Fibroblast of skin of left quadriceps (primary cell): ENCODE measurements at places on chromosomes 16 and 17.

DNA sequence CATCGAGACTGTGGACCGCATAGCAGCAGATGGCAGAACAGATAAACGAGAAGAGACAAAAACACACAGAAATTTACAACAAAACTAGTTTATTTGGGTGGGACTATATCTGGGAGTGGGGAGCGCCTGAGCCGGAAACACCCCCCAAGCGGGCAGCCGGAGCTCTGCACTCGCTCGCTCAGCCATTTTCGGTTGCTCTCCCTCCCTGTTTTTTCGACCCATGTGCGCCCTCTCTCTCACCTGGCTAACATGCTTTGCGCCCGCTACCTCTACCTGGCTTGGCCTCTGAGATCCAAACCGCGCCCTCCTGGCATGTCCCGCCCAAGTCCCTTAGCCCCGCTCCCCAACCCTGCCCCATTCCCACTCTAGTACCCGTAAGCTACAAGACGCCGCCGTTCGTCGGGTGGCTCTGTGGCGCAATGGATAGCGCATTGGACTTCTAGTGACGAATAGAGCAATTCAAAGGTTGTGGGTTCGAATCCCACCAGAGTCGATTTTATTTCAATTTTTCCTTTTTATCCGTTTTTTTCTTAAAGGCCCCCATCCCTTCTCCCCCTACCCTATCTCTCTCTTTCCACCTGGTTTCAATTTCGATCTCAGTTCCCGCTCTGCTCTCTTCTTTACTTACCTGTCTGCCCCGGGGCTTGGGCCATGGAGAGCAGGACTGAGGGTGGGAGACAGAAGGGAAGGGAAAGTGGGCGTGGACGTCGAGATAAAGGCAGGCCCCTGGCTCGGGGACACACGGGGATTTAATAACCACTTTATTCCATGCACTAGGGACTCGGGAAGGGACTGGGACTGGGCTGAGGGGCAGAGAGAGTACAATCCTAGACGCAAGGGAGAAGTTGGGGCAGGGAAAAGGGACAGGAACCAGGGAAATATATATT is 2.4 kb upstream of the ALOXE3 start:
- DNase-seq = peak; percentile 50

GRCh38 chr17:45431531-45432404 is 902 bp downstream of the ARHGAP27 start:
- DNase-seq = no peak

- no peak for DNase-seq
Measured at GRCh38 chr17:40696651-40697072, 6.9 kb downstream of the KRT24 start.

DNA sequence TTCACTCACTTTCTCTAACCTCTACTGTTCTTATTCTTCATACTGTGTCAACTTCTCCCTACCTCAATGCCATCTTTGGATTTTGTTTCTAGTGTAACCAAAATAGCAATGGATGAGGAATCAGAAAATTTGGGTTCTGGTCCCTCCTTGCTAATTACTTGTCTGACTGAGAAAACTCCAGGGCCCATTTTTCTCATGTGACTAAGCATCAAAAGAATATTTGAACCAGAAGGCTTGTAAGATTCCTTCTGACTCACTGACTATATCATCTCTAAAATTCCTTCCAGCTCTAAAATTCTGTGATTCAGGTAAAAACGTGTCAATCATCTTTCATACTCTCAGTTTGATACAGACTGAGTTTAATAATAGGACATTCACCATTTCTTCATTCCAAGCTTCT is 57.9 kb downstream of the BRIP1 start:
- peak; percentile 43 for DNase-seq

GRCh38 chr17:57856792-57857620 is 7.2 kb upstream of the MRPS23 start:
- DNase-seq = no peak

GRCh38 chr17:36884495-36885152 is 52.7 kb upstream of the LHX1 start:
- no peak for DNase-seq

DNA sequence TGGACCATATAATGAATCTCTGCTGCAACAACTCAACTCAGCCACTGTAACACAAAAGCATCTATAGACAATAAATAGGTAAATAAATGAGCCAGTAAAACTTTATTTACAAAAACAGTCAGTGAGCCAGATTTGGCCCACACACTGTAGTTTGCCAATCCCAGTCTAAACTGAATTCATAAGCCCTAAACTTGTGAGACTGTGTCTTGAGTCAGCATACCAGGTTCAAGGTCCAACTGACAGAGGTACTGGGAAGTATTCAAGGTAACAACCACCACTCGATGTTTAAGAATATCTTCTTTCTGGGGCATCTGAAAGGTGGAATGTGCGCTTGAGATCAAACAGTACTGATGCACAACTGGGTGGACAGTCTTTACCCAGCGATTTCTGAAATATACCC is 94.2 kb downstream of the HELZ start:
- DNase-seq = no peak

DNA sequence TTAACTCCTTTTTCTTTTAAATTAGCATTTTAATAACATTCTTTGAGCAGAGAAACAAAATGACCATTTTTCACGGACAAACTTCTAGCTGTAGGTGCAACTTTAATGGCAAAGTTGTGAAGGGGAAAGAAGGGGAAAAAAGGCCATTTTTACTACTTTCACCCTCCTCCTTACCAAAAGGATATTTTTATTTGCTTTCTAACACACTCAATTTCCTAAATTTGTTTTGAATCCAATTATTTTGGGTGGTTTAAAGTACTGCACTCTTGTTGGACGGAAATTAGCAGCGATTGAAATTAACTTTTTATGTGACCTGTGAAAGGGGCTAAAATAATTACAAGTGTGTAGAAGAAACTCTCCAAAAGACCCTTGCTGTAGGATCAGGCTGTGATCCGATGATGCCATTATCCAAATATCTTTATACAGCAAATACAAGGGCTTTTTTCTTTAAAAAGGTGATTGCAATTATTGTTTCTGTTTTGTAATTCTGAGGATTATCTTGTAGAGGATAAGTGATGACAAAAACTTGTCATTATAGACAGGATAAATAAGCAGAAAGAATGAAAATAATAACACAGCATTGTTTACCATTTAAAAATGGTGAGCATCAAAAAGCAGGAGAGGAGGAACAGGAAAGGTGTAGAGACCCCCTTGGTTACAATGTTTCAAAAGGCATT is 42.4 kb downstream of the SNX11 start:
- no peak for DNase-seq

GRCh38 chr17:81183807-81184206 is 17.8 kb upstream of the AATK start:
- no peak for DNase-seq

DNA sequence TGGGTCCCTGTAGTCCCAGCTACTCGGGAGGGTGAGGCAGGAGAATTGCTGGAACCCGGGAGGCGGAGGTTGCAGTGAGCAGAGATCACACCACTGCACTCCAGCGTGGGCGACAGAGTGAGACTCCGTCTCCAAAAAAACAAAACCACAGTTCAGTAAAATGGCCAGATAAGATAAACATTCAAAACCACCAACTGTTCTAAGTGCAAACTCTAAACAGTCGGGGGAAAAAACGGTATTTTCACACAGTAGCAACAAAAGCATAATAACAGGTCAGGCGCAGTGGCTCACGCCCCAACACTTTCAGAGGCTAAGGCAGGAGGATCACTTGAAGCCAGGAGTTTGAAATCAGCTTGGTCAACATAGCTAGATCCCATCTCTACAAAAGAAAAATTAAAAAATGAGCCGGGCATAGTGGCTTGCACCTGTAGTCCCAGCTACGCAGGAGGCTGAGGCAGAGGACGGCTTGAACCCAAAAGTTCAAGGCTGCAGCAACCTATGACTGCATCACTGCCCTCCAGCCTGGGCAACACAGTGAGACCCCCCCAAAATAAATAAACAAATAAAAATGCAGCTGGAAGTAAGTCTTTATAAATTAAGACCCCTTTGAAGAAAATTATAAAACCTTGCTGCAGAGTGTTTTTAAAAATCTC is 10.8 kb upstream of the HASPIN start:
- DNase-seq = no peak

GRCh38 chr17:56184650-56185049 is 31.4 kb downstream of the ANKFN1 start:
- DNase-seq = no peak

- DNase-seq = no peak
Measured at GRCh38 chr16:49597796-49598195, 224.2 kb downstream of the C16orf78 start.

DNA sequence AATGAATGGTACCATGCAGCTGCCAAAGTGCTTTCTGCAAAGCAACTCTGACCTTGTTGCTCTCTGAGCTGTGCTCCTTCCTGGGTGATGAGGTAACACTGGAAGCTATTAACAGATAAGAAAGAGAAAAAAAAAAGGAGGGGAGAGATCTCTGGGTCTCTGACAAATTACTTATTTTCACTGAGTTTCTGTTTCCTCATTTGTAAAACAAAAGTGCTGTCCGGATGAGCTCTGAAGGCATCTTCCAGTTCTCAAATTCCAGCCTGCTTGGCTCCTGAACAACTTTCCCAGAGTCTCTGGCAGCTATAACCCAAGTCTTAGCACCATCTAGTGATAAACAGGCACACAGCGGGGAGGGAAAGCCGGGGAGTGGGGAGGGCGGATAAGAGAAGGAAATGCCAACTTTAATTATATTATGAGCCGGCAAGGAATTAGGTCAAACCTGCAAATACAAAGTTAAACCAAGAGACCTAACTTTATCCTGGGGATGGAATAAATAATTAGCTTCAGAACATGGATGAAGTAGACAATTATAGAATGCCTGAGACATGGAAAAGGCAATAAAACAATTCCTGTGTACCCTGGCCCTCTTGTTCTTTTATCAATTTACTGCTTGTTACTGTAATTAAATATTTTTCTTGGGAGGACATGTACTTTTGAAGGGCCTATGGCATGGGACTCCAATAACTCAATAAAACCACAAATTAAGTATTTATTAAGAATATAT is 61.3 kb upstream of the KIFC3 start:
- DNase-seq = peak; percentile 51

GRCh38 chr16:81567987-81568748 is 123.6 kb downstream of the CMIP start:
- no peak for DNase-seq

- no peak for DNase-seq
Measured at GRCh38 chr16:84582958-84583516, 34.8 kb downstream of the COTL1 start.

GRCh38 chr17:68403122-68403521 is 54.2 kb downstream of the WIPI1 start:
- DNase-seq = no peak

- DNase-seq = no peak
Measured at GRCh38 chr17:68185820-68186219, 62.0 kb upstream of the AMZ2 start.

GRCh38 chr16:46618516-46618915 is 2.7 kb downstream of the SHCBP1 start:
- DNase-seq = no peak

DNA sequence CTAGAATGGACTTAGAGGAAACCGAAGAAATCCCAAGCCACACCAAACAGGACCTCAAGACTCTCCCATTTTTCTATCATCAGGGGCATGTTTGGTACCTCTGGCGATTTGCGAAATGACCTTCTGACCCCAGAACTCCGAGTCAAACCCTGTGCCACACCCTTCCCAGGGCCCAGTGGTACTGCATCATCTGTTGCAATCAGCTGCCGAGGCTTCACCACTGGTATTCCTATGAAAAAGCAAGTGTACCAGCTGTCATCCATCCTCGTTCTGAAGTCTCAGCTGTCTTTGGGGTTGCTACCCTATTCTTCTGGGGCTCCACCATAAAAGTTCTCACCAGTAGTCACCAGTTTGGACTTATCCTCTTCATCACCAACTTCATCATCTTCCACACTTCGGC is 2.3 kb upstream of the RSKR start:
- DNase-seq = no peak

DNA sequence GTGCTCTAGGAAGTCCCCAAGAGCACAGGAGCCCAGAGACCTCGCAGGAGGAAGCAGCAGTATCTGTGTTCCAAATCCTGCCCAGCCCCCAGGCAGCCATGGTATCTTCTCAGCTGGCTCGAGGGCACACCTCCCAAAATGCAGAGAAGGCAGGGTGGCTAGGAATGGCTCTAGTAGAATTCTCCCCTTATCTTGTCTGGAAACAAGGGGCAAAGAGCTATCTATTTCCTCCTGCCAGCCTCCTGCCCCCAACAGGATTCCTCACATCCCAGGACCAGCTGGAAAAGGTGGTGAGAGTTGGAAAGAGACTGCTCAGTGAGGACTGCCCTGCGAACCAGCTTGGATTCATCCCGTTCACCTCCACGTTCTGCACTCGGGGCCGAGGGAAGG is 8.6 kb upstream of the TSPOAP1 start:
- DNase-seq = no peak

DNA sequence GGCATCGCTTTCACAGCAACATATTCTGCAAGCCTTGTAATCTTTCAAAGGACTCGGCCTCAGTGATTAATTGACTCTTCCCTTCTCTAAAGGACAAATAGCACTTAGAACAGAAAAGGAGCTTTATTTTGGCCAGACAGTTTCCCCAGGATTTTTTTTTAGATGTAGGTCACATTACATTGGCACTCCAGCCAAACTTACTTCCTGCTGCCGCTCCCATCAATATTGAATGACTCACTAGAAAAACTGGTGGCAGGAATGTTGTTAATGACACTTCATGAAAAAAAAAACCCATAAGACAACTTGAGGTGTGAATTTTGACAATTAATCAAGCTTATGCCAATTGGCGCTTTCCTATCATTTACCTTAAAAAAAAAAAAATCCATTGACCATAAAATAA is 432.6 kb downstream of the TOX3 start:
- DNase-seq = no peak

DNA sequence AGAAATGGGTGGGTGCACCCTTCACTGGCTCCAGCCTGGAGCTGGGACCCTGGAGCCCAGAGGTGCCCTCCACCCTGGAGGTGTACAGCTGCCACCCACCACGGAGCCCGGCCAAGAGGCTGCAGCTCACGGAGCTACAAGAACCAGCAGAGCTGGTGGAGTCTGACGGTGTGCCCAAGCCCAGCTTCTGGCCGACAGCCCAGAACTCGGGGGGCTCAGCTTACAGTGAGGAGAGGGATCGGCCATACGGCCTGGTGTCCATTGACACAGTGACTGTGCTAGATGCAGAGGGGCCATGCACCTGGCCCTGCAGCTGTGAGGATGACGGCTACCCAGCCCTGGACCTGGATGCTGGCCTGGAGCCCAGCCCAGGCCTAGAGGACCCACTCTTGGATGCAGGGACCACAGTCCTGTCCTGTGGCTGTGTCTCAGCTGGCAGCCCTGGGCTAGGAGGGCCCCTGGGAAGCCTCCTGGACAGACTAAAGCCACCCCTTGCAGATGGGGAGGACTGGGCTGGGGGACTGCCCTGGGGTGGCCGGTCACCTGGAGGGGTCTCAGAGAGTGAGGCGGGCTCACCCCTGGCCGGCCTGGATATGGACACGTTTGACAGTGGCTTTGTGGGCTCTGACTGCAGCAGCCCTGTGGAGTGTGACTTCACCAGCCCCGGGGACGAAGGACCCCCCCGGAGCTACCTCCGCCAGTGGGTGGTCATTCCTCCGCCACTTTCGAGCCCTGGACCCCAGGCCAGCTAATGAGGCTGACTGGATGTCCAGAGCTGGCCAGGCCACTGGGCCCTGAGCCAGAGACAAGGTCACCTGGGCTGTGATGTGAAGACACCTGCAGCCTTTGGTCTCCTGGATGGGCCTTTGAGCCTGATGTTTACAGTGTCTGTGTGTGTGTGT is 46.8 kb downstream of the IL21R start:
- no peak for DNase-seq
